ENCODE measurements at places on chromosomes 12 and 14.

DNA sequence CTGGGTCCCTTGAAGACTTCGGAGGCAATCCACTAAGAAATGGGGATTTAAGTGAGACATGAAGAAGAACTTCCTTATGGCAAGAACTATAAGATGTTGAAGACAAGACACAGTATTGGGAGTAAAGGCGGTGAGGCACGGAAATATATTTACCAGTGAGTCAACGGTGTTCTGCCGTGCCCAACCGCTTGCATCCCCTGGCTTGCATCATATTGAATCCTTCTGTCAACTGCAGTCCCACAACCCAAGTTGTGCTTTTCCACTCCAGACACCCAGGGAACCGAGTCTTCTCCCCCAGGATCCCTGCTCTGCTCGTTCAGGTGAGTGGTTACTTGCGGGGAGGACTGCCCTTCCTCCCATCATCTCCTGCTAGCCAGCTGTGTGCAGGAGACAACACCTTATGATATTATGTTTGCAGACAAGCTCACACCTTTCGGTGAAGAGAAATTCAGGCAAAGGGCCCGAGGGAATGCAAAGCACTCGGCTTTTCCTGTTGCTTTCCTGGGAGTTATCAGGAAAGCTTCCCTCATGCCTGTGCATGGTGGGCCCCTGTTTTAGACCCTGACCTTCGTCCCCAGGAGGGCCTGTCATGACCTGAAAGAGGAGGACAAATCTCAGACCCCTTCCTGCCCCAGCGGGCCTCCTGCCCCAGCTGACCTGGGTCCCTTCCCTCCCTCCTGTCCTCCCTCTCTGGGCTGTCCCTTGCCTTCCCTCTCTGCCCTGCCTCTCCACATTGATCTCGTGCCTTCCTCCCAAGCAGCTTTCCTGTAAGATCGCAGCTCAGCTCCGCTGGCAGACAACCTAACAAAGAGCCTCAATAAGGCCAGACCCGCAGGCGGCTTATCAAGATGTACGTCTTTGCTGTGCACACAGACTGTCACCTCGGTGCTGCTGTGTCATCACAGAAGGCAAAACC lies 4.3 kb upstream of the LRTM2 start:
- no peak for DNase-seq

DNA sequence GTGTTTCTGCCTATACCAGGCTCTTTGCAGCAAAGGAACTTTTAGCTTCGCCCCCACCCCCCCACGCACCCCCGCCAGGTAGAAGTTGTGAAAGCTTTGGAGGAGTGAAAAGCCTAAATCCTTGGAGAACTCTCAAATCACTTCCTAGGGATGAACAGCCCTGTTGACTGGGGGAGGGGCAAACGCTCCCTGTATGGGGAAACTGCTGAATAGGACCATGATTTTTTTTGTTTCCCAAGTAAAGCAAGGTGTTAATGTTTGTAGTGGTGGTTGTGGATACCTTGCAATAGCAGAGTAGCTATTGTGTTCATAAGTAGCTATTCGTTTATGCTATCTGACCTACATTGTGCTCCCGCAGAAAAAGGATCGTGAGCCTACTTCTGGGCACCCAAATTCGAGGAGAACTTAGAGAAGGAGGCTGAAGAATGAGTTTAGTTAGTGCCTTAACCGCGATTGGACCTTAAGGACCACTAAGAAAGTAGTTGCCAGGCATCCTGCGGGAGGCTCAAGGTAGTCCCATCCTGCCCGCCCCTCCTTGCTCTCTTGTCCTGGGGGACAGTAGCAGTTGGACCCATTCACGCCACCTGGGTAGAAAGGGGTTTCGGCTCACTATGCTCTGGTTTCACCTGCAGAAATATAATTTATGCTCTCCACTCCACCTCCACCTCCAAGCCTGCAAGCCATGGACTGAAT lies 901 bp upstream of the NFKBIA start:
- DNase-seq, result no peak

DNA sequence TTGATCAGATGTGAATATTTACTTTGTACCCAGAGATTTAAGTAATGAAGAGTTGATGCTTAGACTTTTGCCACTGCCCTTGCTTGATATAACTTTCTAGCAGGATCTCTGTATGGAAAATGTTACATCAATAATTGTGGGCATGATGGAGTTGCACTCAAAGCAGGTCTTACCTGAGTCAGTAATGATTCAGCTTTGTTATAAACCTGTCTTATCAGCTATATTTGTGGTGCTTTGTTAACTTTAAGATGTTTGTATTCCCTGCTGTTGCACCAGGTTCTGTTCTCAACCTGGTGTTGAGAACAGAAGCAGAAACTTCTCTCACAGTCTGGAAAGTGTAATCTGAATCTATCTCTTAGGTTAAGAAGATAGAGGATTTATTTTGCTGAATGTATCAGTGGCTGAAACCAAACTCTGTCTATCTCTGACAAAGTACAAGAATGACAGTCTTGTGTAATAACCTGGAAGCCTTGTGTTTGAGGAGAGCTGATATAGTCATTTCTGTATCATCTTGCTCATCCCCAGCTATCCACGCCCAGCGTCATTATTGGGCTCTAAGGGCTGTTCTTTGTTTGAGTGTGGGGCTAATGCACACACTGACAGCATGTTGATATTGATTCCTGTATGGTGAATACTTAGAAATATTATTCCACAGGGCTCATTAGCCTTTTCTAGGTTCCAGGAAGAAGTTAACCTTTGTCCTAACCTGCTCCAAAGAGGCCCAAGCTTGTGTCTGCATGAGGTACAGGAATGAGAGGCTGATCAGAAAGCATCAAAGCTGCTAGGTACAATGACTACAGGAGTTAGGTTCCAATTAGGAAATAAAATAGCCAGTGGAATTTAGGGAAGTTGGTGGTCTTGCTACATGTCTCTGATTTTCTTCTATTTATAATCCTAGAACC lies 3.6 kb downstream of the AKAP6 start:
- no peak for DNase-seq

- no peak for DNase-seq
Measured at GRCh38 chr12:50181691-50182090, 14.5 kb upstream of the CERS5 start.

- DNase-seq, result no peak
Measured at GRCh38 chr12:121214855-121215745, 5.2 kb downstream of the P2RX4 start.

DNA sequence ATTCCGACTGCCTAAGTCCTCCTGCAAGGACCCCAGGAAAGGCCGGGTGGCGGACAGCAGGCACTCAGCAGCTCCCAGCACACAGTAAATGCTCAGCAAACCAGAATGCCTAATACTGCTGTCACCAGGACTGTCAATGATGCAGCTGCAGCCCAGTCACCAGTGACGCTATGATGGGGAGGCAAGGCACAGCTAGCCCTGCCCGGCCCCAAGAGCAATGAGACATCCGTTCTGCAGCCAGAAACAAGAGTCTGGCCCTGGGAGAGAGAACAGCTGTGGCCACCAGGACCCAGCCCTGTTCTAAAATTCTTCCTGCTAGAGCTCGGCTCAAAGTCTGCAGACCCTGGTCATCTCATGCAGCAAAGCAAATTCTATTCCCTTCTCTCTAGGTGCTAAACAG lies 69.8 kb downstream of the NCOR2 start:
- DNase-seq, result peak; percentile 68

GRCh38 chr14:76228138-76228537 lies 76.4 kb downstream of the GPATCH2L start:
- DNase-seq, result no peak

DNA sequence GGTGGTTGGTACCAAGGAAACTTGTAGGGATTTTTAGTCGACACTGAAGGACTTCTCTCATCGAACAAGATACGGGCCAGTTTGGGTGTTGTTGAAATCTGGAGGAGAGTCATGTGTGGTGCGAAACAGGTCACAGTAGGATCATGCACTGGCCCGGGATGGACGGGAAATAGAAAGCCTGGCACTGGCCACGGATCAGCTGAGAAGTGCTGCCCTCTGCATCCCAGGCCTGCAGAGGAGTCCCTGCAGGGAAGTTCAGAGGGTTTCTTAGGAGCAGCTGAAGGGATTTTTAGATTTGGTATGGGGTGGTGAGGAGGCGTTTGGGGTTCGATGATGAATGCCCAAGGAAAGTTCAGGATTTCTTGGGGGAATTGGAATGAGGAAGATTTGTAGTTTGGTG lies 63.1 kb downstream of the TSPAN9 start:
- no peak for DNase-seq

DNA sequence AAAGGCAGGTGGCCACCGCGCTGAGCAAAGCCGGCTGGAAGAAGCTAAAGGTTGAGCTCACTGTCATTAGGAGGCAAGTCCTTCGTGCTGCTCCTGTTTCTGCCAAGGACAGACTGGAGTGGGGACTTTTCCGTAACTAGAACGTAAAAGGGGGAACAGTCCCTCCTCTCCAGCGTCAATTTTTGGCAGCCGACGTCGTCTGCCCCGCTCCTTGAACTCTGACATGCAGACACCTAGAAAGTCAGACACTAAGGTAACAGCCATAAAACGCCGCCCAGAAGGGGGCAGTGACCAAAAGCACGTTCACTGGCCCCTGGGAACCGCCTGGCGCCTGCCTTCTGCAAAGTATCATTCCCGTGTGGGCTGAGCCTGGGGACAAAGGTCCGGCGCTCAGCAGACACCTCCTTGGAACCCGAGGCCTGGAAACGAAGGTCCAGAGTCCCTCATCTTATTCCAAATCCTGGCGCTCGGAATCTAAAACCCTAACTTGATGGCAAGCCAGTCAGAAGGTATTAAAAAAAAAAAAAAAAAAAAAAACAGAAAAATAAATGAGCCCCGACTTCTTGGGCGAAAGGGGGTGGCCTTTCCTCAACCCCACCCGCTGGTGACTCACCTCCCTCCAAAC lies 1.1 kb upstream of the LRP1 start:
- DNase-seq, result peak; percentile 46

- no peak for DNase-seq
Measured at GRCh38 chr12:52145228-52146088, 46.4 kb downstream of the KRT80 start.

GRCh38 chr12:75007133-75007532 lies 202.5 kb downstream of the KCNC2 start:
- no peak for DNase-seq

DNA sequence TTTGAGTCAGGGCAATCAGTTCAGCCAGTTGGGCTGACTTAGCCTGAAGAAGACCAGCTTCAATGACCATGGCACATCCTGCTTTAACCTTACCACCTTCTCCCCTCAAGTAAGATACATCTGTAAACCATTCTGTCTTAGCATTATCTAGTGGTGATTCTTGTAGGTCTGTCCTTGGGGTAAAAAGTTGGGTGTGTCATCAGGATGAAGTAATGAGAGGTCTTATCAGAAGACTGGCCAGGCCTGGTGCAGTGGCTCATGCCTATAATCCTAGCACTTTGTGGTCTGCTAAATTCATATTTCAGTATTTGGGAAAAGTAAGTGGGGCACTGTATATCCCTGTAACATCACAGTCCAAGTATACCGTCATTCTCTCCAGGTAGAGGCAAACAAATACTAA lies 19.1 kb downstream of the SINHCAF start:
- no peak for DNase-seq

- DNase-seq, result no peak
Measured at GRCh38 chr12:15581006-15581405, 208.2 kb downstream of the EPS8 start.

DNA sequence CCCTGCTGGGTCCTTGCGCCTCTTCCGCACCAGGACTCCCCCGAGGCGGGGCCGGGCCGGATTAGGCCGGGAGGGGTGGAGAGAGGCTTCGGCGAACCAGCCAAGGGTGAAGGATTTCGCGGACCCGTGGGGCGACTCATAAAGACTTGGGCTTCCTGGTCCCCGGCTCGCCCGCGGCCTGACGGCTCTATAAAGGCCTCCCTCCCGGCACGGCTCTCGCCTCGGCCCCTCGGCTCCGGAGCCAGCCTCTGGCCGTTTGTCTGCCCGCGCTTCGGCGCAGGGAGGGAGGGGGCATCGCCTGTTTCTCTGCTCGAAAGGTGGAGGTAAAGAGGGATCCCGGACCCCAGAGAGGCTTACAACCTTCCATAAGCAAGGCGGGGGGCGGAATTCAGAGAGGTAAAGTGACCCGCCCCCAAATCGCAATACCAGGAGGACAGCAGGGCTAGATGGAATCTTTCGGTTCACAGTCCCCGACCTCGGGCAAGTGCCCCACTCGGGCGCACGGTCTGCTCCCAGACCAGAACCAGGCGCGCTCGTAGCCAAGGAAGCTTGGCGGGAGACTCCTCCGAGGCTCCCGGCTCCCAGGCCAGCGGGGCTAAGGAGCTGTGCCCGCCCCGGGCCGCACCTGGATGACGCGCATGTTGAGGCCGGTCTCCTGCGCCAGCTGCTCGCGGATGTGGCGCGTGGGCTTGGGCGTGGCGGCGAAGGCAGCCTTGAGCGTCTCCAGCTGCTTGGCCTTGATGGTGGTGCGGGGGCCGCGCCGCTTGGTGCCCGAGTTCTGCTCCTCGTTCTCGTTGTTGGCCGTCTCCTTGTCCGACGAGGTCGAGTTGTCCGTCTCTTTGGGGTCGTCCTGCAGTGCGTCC lies 3.9 kb downstream of the LHX5 start:
- DNase-seq, result no peak

GRCh38 chr14:29940482-29940881 lies 12.8 kb upstream of the PRKD1 start:
- DNase-seq, result no peak

DNA sequence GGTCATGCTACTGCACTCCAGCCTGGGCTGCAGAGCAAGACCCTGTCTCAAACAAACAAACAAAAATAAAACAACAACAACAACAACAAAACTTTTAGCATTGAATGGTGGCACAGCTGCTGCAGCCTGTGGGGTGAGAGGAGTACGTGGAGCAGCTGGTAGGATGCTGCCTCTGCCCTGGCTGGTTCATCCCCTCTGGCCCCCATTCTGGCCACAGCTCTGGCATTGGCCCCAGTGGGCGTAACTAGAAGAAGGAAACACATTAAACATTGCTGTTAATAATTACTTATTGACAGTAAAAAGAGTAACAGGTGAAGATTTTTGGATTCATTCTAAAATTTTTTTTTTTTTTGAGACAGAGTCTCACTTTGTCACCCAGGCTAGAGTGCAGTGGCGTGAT lies 28.8 kb upstream of the C2CD5 start:
- no peak for DNase-seq

DNA sequence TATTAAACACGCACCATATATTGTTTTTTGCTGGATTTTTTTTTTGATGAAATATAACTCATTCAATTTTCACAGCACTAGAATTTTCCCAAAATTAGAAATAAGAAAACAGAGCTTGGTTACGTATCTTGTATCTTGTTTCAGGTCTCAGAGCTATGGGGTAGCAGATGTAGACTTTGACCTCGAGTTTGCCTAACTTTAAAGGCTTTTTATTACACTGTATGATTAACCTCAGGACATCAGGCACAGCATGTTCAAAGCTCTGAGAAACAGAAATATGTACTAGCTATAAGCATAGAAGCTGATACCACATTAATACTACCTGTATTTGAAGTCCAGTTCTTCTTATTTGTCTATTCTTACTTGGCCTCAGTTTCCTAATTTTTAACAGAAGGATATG lies 171.9 kb upstream of the KITLG start:
- DNase-seq, result no peak

GRCh38 chr14:45728434-45729225 lies 475.6 kb upstream of the MIS18BP1 start:
- DNase-seq, result no peak

- no peak for DNase-seq
Measured at GRCh38 chr12:128531170-128531569, 264.2 kb downstream of the TMEM132C start.

GRCh38 chr12:44627387-44628166 lies 248.5 kb downstream of the NELL2 start:
- no peak for DNase-seq

- no peak for DNase-seq
Measured at GRCh38 chr14:29462321-29462720, 465.3 kb downstream of the PRKD1 start.

GRCh38 chr12:126474703-126475102 lies 1409.5 kb downstream of the AACS start:
- DNase-seq, result no peak

- DNase-seq, result no peak
Measured at GRCh38 chr12:38689195-38689594, 216.2 kb downstream of the CPNE8 start.

All from hippocampal formation (tissue), 2 donors.